ENCODE measurements at places on chromosomes 6 and 20. TPM values are rescaled to one million over a fixed set of nuclear protein-coding genes. Genes with fewer than 3 reads are reported as not detected.

DNA sequence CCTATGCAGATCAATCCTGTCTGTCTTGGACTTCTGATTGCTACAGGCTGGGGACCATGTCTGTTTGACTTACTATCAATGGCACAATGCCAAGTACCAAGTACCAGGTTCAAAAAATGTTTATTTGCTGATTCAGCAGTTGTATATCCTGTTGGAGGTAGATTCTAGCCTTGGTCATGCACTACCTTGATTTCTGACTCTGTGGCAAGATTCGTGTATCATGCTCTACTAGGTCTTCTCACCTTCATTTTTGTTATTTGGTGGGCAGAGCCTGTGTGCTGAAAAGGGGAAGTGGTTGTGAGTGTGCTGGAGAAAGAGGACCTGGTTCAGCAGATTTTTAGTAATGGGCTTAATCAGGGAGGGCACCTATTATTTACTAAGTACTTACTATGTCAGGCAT lies 192.4 kb upstream of the MYLIP start:
- DNase-seq = no peak

- DNase-seq = no peak
Measured at GRCh38 chr6:37205997-37206340, 36.0 kb downstream of the PIM1 start.

DNA sequence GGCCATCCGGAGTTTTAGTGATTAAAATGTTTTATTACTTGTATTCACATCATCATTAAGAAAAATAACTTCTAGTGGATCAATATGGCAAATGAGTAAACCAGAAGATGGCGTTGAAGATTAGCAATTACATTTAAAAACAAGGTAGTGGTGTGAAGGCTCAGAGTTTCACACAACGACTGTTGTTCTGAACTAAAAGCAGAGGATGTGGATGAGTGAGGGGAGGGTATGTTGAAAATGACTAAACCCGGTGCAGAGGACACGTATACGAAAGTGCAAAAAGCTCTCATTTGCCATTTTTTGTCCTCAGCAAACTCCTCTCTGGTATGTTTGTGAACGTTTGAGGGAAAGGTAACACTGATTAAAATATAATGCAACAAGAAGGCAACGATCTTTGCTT lies 1.9 kb upstream of the IRF4 start:
- no peak for DNase-seq

DOK5 gene
- total RNA-seq = 3.3 TPM

TNF gene
- not detected for total RNA-seq

DNA sequence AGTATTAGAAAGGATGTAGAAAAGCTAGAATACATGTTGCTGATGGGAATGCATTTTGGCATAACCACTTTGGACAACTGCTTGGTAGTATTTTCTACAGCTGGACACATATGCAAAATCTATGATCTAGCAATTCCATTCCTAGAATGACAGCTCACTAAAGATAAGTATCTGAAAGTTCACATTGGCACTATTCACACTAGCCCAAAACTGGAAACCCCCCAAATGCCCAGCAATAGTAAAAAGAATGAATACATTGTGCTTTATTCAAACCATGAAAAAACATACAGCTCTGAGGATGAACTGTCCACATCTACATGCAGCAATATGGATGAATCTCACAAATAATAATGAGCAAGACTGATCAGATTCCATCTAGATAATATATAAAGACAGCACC lies 79.0 kb downstream of the PPP1R3G start:
- DNase-seq = no peak

DNA sequence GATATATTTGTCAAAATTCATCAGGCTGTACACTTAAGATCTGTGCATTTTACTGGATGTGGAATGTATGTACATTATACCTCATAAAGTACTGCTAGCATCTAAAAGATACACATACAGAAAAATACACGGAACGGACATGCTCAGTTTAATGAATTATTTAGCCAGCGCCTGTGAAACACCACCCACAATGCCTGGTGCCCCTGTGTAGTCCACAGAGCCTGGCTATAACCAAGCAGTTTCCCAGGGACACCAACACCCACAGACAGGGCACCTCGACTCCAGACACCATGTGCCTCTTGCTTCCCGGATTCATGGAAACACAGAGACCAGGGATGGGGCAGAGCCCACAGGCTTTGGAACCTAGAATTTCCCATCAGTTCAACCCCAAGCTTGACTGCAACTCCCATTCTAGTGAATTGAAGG lies 17.4 kb upstream of the ARMC12 start:
- no peak for DNase-seq

GRCh38 chr20:36672991-36673390 lies 27.0 kb upstream of the SLA2 start:
- no peak for DNase-seq

PTK7 gene
- total RNA-seq = 57.3 TPM

- peak; percentile 32 for DNase-seq
Measured at GRCh38 chr20:13220904-13221297, at the start of gene ISM1. Gene ISM1 (plus strand): TSS chr20:13221274. CDS start chr20:13221777, 503 bp downstream.

GRCh38 chr20:35635652-35636051 lies 20.0 kb downstream of the SPAG4 start:
- DNase-seq = no peak

DNAH8 gene
- total RNA-seq = not detected

DNA sequence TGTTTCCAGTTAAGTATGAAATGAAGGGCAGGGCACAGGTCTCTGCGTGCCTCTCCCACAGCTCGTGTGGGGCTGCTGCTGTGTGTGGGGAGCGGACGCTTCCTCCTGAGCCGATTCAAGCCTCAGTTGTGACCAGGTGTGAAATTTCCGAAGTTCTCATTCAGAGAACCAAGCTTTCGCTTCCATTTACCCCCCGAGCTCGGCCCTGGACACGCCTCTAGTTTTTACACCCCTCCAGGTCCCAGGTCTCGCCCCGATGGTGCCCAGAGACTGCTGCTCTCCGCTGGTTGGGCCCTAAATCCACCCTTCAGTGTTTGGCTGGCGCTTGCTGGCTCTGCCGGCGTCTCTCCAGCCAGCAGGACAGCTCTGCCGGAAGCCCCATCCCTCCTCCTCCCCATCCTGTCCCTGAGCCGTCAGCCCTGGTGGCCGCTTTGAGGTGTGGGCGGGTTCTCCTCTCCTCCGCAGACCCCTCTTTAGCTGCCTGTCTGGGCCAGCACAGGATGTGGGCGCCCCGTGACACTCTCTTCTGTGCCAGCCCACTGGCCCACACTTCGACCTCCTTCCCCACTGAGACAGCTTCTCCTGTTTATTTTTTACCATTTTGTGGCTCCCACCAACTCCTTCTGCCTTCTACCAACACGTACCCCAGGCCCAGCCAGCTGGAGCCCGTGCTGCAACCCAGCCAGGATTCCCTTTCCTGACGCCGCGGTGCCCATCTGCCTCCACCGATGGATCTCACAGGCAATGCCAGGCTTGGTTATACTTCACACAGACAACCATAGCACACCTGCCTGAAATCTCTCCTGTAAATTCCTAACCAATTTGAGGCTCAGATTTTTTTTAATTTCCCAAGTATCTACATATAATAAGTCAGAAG lies 142.8 kb downstream of the DLL1 start:
- DNase-seq = no peak

GRCh38 chr20:62682912-62683517 lies 25.6 kb upstream of the NTSR1 start:
- no peak for DNase-seq

LRRC73 gene
- total RNA-seq = not detected

DNA sequence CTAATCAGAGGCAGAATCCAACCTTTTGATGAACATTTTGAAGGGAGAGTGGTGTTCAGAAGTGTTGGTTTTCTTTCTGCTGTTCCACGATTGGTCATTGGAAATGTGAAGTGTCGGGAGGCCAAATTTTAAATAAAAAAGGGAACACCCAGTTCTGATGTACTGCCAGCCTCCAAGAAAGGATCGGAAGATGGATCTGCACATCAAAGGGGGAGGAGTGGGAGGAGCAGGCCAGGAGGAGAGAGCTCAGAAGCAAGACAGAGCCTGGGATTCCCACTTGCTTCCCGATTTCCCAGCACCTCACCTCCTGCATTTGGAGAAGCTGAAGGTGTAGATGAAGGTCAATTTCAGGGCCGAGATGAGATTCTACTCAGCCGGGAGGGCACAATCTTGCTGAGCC lies 55.9 kb upstream of the NAA20 start:
- DNase-seq = no peak

MCCD1 gene
- not detected for total RNA-seq

TREML2 gene
- total RNA-seq = not detected

- no peak for DNase-seq
Measured at GRCh38 chr6:32146687-32147086, 5.1 kb downstream of the PRRT1 start.

DNA sequence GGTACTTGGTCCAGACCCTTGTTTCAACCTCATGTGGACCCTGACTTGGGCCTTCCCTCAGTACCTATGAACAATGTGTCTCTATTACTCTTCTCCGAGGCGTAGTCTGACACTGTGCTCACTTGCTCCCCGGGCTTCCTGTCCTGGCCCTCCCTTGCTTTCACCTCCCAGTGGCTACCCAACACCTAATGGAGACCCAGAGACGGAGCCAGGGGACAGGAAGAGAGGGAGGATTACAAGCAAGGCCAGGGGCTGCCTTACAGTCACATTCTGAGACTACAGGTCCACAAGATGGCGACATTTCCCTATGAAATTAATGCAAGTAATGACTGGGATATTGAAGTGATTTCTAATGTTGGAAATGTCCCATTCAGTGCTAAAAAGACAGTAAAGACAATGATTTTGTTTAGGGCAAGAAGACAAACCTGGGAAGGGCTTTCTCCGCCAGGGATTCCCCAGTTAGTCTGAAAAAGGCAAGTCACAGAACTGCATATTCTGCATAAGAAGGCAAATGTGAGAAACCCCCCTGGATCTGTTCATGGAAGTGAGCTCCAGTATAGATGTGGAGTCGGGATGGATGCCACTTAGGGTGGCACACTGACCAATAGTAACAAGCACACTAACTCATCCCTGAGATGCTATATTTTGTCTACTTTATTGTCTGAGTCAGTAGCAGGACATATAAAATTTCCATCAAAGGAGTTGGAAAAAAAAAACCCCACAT lies 44.0 kb upstream of the ZBTB24 start:
- peak; percentile 18 for DNase-seq

RSPO4 gene
- 0.82 TPM for total RNA-seq

DNMT3B gene
- total RNA-seq = 6.6 TPM

HSPA12B gene
- 0.03 TPM for total RNA-seq

Data from MG63 (cell line).